ENCODE measurements at places on chromosomes 2 and 18.

- DNase-seq: no peak
Measured at GRCh38 chr2:98474979-98475632, 30.4 kb downstream of the INPP4A start.

DNA sequence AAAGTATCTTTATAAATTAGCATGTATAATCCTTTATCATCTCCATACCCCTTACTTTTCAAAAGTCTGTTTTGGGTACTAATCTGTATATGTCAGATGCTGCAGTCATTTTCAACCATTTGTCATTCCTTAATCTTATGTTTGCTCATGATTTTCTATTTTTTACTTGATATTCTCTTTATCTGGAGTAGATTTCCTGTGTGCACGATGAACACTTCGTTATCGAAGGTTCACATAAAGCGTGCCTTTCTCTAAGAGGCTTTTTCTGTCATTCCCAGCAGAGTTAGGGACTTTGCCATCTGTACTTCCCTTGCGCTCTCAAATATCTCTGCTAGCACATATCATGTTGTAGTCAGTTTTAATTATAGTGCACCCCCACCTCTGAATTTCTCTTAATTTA, 123.2 kb downstream of the BIRC6 start:
- no peak for DNase-seq

GRCh38 chr18:2960983-2961696, 51.8 kb downstream of the LPIN2 start:
- no peak for DNase-seq

DNA sequence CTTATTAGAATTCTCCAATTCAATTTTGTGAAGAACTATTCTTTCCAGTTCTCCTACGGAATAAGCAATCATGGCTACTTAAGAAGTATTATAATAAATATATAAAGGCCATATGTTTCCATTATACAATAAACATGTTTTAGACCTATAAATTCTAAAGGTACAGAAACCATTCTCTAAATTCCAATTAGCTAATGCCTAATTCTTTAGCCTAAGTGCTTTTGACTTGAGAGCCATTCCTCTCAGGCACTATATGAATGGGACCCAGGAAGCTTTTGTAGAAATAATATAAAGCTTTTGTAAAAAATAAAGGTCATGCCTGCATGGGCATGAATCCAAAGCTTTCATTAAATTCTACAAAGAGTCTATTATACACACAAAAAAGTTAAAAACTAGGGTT, 161.0 kb upstream of the UNC80 start:
- DNase-seq: no peak

GRCh38 chr2:225667445-225667844, 267.9 kb downstream of the NYAP2 start:
- no peak for DNase-seq

Measured in NCI-H1694 (cell line).